ENCODE measurements at places on chromosomes 2 and 18.

DNA sequence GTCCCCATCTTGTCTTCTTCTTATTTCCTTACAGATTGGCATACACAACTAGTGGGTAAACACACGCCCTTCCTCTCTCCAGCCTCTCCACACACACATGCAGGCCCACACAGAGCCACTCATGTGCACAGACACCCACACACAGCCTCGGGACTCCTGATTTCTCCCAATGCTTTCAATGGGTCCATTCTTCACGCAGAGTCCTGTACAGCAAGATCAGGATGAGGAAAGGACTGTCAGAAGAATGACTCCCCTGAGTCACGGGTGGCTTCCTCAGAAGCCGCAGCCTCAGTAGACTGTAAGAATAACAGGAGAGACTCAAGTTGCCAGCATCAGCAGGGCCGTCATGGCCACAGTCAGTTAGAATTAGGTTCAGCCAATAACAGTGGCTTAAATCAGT, 109.1 kb upstream of the GLI2 start:
- DNase-seq = no peak

DNA sequence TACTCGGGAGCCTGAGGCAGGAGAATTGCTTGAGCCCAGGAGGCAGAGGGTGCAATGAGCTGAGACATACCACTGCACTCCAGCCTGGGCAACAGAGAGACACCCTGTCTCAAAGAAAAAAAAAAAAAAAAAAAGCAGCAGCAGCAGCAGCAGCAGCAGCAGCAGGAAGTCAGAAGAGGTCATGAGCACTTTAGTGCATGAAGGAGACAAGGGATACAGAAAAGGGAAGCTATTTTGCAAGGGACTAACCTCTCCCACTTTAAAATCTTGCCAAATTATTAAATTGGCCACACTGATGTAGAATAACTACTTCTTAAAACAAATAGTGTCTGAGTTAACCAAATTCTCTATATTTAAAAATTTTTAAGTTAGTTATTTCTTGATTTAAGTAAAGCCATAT, 113.4 kb upstream of the PDE1A start:
- DNase-seq = no peak

GRCh38 chr2:222594679-222595078, 61.2 kb downstream of the FARSB start:
- no peak for DNase-seq

- no peak for DNase-seq
These were observed 85.5 kb upstream of the PXDN start for GRCh38 chr2:1829796-1830195.

DNA sequence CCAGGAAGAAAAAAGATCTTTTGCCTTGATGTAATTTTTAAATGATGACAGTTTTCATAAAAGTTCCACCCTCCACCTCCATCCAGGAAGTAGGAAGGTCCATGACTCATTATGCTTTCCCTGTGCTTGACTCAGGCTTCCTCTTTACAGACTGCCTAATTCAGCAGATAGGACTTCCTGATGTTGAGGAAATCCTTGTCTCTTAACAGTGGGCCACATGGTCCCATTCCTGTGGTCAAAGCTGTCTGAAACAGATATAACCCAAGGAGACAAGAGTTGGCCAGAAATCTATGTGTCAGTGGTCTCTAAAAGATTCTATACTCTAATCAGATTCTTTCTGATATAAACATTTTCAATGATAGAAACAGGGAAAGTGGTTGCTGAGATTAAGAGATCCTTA, 119.1 kb downstream of the BAZ2B start:
- DNase-seq = peak; percentile 12

DNA sequence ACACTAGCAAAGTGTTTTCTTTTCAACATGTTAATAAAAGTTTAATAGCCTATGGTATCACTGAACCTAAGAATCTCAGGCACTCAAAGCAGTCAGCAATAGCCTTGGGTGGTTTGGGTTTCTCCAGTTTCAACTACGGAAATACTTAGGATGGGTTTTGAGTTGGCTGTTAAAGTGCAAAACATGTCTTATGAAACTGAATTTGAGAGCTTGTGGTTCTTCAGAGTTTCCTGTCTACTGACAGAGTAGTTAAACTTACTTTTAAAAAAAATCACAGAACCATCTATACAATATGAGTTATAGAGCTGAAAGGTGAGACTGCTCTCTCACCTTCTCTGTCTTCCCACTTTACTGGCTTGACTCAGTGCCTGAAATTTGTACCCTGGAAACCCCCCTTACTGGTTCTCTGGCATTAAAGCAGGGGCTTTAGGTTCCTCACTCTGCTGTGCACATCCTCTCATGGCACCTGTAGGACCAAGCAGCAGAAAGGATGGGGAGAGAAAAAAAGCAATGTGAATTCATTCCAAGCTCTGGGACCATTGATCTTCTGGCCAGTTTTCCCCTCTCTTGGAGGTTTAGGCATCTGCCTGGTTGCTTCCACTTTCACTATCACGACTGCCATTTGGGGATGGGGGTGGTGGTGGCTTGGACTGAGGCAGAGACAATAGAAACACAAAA, 18.1 kb downstream of the CCDC141 start:
- no peak for DNase-seq

DNA sequence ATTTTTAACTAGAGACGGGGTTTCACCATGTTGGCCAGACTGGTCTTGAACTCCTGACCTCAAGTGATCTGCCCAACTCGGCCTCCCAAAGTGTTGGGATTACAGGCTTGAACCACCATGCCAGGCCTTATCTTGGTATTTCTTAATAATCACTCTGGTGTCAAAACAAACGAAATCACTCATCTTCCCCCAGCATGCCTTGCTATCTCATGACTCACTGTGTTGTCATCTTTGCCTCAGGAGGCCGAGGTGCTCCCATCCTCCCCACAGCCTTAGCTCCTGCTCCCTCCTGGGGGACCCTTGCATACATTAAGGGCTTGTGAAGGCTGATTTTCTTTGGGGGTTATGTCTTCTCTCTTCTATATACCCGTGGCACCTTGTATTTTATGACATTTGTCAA, 250.1 kb upstream of the DPP10 start:
- no peak for DNase-seq

- no peak for DNase-seq
These were observed 51.2 kb upstream of the NOSTRIN start for GRCh38 chr2:168751104-168751740.

DNA sequence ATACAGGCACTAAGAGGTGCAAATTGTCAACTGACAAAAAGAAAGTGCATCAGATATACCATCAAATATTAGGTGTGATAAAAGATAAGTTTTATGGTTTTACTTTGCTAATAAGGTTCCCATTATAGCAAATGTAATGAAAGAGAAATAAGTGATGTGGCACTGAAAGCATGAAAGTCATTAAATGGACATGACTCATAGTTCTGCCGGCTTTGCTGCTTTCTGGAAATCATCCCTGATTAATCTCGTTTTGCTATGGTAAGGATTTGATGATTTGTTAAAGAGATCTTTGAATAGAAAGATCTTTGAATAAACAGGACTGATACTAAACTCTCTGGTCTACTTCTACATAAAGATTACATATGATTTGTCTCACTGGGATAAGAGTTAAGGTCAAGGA, 72.7 kb downstream of the CLIP4 start:
- DNase-seq = no peak

DNA sequence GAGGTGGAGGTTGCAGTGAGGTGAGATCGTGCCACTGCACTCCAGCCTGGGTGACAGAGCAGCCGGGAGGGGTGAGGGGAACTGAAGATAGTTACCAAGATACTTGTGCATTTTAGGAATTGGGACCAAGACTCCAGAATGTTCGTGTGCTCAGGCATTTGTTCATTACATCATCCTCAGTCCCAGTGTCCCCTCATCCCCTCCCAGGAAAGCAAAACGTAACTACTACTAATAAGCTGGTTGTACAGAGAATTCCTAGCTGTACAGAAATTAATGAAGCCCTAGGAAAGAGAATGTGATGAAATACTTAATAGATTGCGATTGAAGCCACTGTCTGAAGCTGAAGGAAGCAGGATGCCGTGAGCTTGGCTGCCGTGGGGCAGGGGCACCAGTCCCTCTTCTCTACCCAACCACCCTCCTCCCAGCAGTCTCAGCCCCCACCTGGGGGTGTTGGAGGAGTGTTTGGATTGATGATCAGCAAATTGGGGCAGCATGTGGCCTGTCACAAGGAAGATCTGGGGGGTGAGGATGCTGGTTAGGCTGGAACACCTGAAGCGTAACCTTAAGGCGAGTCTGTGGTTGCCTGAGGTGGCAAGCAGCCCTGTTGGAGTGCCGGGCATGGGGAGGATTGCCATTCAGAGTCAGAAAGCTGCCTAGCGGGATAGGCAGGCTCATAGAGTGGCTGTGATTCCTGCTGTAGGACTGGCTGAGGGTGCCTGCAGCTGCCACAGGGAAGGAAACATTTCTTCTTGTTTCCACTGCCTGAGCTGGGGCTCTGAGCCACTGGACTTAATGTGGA, 140.9 kb downstream of the SH3RF3 start:
- no peak for DNase-seq

- DNase-seq = no peak
These were observed 420.3 kb upstream of the MMADHC start for GRCh38 chr2:150007815-150008430.

DNA sequence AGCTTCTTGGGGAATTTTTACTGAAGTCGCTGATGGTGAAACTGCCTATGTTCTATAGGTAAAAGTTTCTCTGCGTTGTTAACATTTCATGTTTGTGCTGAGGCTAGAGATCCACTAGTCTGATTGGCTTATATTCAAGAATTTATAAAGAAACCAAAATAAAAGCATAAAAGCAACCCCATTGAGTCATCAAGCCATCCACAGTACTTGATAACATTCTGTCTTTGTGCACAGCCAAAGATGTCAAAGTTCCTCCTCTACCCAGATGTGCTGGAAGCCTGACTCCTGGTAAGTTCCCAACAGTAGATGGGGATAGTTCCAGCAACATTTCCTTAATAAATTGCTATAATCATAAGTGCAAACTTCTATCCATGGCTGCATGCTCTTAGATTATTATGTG, 107.8 kb downstream of the TANC1 start:
- no peak for DNase-seq

- no peak for DNase-seq
These were observed 85.1 kb upstream of the ATL2 start for GRCh38 chr2:38462121-38462661.

- DNase-seq = no peak
These were observed 15.2 kb downstream of the CYB5A start for GRCh38 chr18:74276609-74277008.

GRCh38 chr18:23155537-23155936, 20.3 kb downstream of the CABLES1 start:
- no peak for DNase-seq

All from renal cortex interstitium (tissue), 15 donors.